ENCODE measurements at places on chromosomes 3 and 15. TPM values are rescaled to one million over a fixed set of nuclear protein-coding genes. Genes with fewer than 3 reads are reported as not detected.

DNA sequence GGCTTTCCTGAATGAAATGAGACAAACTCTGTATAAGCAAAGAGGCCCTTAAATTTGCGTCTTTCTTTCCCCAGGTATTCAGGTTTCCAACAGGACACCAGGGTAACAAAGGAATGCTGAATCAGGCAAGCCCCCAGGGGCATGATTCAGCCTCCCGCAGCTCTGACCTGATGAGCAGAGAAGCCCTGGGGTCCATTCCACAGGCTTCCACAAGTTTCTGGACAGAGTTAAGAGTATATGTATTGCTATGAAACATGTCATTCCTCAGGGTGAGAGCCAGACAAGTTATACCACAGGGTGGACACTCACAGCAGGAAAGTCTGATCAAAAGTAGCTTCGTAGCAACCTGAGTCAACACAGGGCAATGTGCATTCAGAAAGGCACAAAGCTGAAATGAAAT lies 68.1 kb upstream of the CTNNB1 start:
- no peak overlapping the region for H3K27ac ChIP-seq
- no peaks in the 10 kb centered on the region for H3K27me3 ChIP-seq
- H3K4me1 ChIP-seq: no peaks in the 10 kb centered on the region
- no peaks in the 10 kb centered on the region for H3K36me3 ChIP-seq

- H3K4me1 ChIP-seq: no peaks in the 10 kb centered on the region
- H3K27ac ChIP-seq: no peak overlapping the region
- no peak for DNase-seq
These were observed 40.7 kb downstream of the RFT1 start for GRCh38 chr3:53089511-53089910.

DNA sequence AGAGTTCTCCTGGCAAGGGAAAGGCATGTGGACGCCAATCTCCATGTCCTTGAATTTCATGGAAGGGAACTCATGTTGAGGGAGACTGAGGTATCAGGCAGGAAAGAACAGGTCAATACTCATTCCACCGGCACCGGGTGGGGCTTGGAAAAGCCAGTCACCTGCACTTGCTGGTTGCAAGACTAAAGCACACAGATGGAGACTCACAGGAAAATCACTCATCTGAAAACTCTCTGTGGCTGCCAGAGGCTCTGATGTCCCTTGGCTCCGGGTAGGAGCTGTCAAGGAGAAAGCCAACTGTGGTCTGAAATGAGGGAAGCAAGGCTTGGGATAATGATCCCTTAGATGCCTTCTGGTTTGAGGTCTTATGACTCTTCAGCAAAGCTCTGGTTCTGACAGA lies 8.7 kb upstream of the CGNL1 start:
- H3K27me3 ChIP-seq: no peaks in the 10 kb centered on the region
- no peak overlapping the region for H3K27ac ChIP-seq
- no peaks in the 10 kb centered on the region for H3K4me1 ChIP-seq
- no peak overlapping the region for H3K4me3 ChIP-seq
- no peak for DNase-seq

GRCh38 chr3:144344925-144345548 lies 373.4 kb downstream of the DIPK2A start:
- no peak overlapping the region for H3K4me3 ChIP-seq
- no peaks in the 10 kb centered on the region for H3K4me1 ChIP-seq
- H3K27me3 ChIP-seq: no peaks in the 10 kb centered on the region
- H3K27ac ChIP-seq: no peak overlapping the region

- no peaks in the 10 kb centered on the region for H3K27me3 ChIP-seq
- no peaks in the 10 kb centered on the region for H3K36me3 ChIP-seq
- H3K4me1 ChIP-seq: no peaks in the 10 kb centered on the region
- peak overlapping the region; percentile 6 for H3K4me3 ChIP-seq
These were observed 39.7 kb upstream of the GADL1 start for GRCh38 chr3:30934208-30934550.

DNA sequence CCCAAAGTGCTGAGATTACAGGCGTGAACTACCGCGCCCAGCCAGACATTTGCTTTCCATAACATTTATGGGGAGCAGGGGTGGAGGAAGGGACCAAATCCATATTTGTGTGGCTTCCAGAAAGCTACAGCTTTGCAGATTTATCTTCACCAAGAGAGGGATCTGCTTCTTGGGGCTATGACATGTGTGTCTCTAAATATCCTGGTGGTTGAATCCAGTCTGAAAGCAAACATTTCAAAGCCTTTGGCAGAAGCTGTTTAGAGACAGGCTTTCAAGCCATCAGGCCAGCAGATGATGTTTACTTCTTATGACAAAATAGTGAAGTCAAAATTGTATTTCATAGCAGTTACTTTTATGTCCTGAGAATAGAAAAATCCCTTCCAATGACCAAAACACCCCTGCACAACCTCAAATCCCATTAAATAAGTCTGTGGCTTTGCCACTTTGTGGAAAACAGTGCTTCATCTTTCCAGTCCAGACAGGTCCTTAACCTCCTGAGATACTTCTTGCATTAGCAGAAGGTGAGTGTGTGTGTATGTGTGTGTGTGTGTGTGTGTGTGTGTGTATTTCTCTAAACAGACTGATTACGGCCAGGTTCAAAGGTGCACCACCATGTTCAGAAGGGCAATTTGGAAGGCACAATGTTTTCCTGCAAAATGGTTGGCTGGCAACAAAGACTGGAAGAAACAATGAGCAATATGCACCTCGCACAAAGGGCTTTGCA lies 191.4 kb upstream of the LRIG1 start:
- H3K4me1 ChIP-seq: peaks cover 9% of the 10 kb centered on the region
- H3K4me3 ChIP-seq: no peak overlapping the region
- no peaks in the 10 kb centered on the region for H3K36me3 ChIP-seq
- H3K27ac ChIP-seq: no peak overlapping the region
- H3K27me3 ChIP-seq: no peaks in the 10 kb centered on the region

The KNL1 gene
- total RNA-seq: 0.78 TPM

The MASP1 gene
- total RNA-seq: 2.0 TPM

DNA sequence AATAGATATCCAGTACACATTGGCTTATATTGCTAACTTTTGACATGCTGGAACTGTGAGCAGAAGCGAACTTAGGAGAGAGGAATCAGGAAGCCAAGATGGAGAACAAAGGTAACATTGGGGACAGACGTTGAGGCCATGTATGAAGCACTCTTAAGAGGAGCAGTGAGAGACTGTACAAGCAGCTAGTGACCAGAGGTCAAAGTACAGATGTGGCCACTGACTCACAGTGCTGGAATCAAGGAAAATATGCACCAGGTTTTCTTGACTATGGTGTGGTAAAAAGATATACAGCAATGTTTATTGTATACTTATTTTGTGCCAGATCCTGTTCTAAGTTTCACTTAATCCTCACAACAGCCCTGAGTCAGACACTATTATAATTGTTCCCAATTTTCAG lies 2.0 kb upstream of the IL20RB start:
- no peak overlapping the region for H3K27ac ChIP-seq
- no peaks in the 10 kb centered on the region for H3K27me3 ChIP-seq
- no peak overlapping the region for H3K4me3 ChIP-seq
- no peak for DNase-seq
- no peaks in the 10 kb centered on the region for H3K36me3 ChIP-seq

The REC114 gene
- total RNA-seq: not detected

Measured in tibial nerve (tissue), 4 donors.